ENCODE measurements at places on chromosomes 11 and 22. TPM values are rescaled to one million over a fixed set of nuclear protein-coding genes. Genes with fewer than 3 reads are reported as not detected.
A peak's percentile ranks its signal among the peaks of the same experiment; 100 is the strongest.

- no peaks in the 10 kb centered on the region for H3K4me1 ChIP-seq
- H3K36me3 ChIP-seq: peaks cover 4% of the 10 kb centered on the region
- H3K4me3 ChIP-seq: no peak overlapping the region
- H3K27me3 ChIP-seq: no peaks in the 10 kb centered on the region
These were observed 65.0 kb upstream of the HORMAD2 start for GRCh38 chr22:30015229-30015797.

RBMXL2 gene
- total RNA-seq: not detected

- no peaks in the 10 kb centered on the region for H3K36me3 ChIP-seq
- H3K4me1 ChIP-seq: no peaks in the 10 kb centered on the region
- no peak overlapping the region for H3K27ac ChIP-seq
- no peak for DNase-seq
- H3K27me3 ChIP-seq: no peaks in the 10 kb centered on the region
- peak overlapping the region; percentile 90 for H3K4me3 ChIP-seq
These were observed 995 bp downstream of the TMEM134 start for GRCh38 chr11:67468056-67468455.

DNA sequence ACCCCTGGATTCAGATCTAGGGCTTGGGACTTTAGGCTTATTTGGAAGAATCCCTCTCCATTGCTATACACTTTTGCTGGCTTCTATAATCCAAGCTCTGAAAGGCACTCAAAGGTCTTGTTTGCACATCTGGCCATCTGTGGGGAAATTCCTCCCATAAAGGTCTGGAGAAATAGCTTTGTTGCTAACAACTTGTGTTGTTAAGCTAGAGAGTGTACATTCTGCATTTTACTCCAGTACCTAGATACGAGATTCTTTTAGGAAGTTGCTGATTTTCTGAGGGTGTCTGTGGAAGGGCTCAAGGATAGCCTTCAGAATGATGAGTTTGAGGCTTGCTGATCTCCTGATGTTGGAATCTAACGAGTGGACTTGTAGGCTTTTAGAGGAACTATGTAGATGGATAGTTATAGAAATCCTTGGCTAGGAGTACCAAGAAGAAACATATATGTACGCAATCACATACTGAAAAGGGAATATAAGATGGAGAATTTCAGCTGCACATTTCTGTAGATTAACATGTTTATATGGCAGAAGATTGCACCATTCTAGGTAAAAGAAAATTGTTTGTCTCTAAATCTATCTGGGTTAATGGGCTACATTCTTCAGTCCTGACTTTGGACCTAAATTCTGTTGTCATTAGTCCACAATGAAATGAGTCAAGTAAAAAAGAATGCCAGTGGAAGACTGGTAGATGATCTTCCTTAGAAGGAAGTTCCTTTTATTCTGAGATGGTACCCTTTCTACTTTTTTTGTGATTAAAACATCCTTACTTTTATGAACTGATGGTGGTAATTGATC is 51.0 kb downstream of the UBASH3B start:
- no peaks in the 10 kb centered on the region for H3K4me1 ChIP-seq
- no peak overlapping the region for H3K27ac ChIP-seq
- DNase-seq: no peak
- H3K27me3 ChIP-seq: no peaks in the 10 kb centered on the region
- H3K4me3 ChIP-seq: no peak overlapping the region
- H3K36me3 ChIP-seq: no peaks in the 10 kb centered on the region

VPREB3 gene
- total RNA-seq: not detected

DNA sequence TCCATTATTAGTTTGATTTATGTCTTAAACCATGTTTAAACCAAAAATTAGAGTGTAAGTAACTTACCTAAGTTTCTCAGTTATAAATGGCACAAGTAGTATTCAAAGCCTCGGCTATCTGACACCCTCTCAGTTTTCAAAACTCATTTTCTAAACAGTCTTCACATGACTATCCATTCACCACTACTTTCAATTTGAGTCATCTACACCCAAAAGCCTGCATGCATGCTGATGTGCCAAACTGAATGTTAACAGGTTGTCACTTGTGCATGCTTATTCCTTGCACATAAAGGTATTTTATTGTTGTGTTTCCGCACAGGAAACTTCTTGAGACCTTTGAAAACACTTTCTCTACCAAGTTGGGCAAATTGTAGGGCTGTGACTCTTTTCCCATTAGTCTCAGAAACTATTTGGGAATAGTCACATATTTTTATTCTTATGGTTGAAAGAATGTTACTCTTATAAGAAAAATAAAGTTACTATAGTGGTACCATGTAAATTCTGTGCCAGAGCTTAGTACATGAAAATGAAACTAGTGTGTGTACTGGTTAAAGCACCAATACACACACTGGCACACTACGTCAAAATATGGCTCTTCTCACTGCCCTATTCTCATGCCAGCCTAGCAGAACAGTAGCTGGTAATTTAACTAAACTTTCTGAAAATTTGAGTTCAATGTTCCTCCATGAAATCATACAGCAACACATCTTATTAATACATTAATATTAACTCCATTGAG is 2.2 kb upstream of the OR51E2 start:
- H3K36me3 ChIP-seq: no peaks in the 10 kb centered on the region
- H3K4me3 ChIP-seq: no peak overlapping the region
- no peaks in the 10 kb centered on the region for H3K27me3 ChIP-seq
- no peak for DNase-seq

DNA sequence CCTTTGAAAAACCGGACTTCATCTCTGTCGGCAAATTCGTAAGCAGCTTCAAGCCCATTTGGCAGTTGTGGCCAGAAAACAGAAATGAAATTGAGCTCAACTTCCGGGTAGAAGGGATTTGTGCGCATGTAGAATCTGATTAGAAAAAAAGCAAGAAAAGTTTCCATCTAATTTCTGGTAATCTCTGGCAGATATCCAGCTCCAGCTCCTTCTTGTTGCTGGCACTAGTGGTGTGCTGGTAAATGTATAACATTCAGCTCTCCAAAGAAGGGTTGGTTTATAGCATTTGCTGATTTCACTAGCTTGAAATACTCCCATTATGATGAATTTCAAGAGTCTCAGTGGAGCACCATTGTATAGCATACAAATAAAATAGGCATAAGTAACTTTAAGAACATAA is 5.4 kb downstream of the MMP1 start:
- no peak overlapping the region for H3K4me3 ChIP-seq
- no peaks in the 10 kb centered on the region for H3K27me3 ChIP-seq
- H3K4me1 ChIP-seq: no peaks in the 10 kb centered on the region
- H3K36me3 ChIP-seq: no peaks in the 10 kb centered on the region
- DNase-seq: no peak

DNA sequence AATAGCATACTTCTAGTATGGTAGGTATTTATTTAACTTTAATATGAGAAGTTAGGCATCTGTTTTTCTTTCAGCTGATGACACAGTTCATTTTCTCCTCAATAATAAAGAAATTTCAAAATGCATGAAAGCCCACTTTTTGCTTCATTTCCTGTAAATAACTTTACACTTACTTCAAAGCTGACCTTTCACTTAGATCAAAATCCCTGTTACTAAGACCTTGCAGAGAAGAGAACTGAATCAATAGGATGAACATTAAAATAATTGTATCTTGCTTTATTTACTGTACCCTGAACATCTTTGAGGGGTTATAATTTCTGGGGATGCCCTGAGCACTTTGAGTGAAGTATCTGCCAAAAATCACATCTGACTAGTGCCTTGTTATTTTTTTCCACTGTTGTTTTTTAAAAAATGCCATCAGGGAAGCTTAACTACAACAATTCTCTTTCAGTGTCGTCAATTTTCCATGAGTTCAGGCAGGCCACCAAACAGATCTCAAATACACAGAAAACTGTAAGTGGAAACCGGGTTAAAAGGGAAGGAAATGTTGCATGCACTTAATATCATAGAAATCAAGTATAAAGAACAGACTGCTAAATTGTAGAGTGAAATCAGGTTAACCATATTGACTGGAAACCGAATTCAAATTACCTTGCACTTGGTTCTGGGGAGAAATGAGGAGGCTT is 206.2 kb downstream of the MAML2 start:
- no peak overlapping the region for H3K27ac ChIP-seq
- H3K27me3 ChIP-seq: no peaks in the 10 kb centered on the region
- peaks cover 4% of the 10 kb centered on the region for H3K4me1 ChIP-seq
- no peak for DNase-seq

GRCh38 chr22:49101873-49102272 is 725.8 kb downstream of the BRD1 start:
- no peaks in the 10 kb centered on the region for H3K36me3 ChIP-seq
- H3K27ac ChIP-seq: no peak overlapping the region
- no peaks in the 10 kb centered on the region for H3K27me3 ChIP-seq

ASCL2 gene
- total RNA-seq: 1.4 TPM

DNA sequence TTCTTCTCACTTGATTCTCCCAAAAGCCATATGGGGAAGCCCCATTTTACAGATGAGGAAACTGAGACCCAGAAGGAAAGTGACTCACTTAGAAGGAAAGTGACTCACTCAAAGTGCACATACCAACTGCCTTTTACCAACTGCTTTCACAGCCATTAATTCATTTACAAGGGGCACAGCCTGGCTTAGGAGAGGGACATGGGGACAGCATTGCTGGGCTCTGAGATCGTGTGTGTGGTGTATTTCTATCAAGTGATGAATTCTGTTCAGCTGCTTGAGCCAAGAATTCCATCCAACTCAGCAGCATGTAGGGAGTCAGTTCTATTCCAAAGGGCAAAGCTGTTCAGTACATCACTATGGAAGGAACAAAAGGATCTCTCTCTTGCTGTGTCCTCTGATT is 23.5 kb upstream of the PAK1 start:
- H3K36me3 ChIP-seq: no peaks in the 10 kb centered on the region
- H3K4me1 ChIP-seq: no peaks in the 10 kb centered on the region
- no peaks in the 10 kb centered on the region for H3K27me3 ChIP-seq
- H3K4me3 ChIP-seq: no peak overlapping the region

OR2AG1 gene
- total RNA-seq: not detected

DNA sequence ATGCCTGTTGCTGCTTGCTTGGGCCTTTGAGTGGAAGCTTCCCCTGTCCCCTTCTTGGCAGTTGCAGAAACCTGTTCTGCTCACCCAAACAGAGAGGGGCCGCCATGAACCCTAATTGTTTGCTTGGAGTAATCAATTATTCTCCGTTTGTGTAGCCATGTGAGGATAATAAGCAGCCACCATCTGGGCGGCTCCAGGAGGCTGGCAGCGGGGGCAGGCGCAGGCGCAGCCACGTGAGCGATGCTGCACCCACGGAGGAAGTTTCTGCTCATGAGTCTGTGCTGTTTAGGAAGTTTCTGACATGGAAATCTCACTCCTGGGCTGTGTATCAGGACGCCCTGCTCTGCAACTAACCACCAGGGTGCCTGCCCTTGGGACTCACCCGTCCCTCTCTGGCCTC is 90.1 kb downstream of the MPPED1 start:
- H3K27me3 ChIP-seq: no peaks in the 10 kb centered on the region
- no peaks in the 10 kb centered on the region for H3K36me3 ChIP-seq

GLYATL2 gene
- not detected for total RNA-seq

- DNase-seq: no peak
- no peaks in the 10 kb centered on the region for H3K27me3 ChIP-seq
- H3K4me3 ChIP-seq: no peak overlapping the region
- H3K36me3 ChIP-seq: no peaks in the 10 kb centered on the region
- H3K4me1 ChIP-seq: no peaks in the 10 kb centered on the region
These were observed 51.5 kb upstream of the CHORDC1 start for GRCh38 chr11:90274362-90274761.
